ENCODE measurements at places on chromosomes 6 and 20.

DNA sequence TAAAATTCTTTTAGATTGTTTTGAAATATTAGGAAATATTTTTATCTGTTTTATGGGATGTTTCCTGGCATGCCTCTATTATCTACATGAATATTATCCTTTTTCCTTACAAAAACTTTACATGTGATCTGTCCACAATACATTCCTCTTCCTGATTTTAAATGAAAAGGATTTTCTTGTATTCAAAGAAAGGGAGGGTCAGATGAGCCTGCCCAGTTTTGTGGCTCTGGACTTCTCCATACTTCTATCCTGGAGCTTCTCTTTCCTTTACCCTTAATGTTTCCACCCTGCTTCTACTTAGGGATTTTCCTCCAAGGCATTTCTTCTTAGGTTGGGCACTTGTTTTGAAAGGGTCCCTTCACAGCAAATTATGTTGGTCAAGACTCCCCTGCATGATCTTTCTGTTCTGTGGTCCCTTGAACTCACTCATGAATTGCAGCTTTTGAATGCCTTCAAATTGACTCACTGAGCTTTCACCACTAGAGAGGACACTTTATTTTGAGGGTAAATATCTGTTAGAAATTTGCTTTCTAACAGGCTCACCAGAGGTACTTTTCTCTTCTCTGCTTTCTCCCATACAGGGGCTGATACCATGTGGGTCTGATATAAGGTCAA lies 104.9 kb downstream of the CENPW start:
- DNase-seq: no peak

DNA sequence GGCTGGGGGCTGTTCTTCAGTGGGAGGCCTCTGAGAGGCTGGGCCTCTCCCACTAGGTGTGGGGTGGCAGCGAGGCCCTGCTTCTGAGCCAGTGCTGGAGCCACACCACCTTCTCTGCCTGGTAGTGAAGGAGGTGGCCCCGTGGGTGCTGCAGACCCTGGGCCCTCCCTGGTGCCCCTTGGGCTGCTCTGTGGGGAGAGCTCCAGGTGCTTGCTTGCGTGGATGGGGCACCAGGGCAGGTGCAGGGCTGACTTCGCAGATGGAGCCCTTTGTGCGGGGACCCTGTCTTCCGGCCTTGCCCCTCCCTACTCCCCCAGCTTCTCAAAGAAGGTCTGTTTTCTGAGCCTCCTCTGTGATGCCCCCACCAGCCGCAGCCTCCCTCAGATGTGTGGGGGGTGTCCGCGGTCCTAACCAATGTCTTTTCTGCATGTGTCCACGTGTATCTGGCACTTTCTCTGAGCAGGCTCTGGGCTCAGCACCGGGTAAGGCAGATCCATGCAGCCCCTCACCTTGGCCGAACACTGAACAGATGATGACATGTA lies 17.2 kb upstream of the MYT1 start:
- no peak for DNase-seq

GRCh38 chr20:50958615-50959542 lies at the start of gene MOCS3:
Gene MOCS3, plus strand, starts transcription at chr20:50958818. Its CDS starts 25 bp downstream, at chr20:50958843.
- no peak for DNase-seq

- DNase-seq: no peak
These were observed 120.0 kb downstream of the SIM1 start for GRCh38 chr6:100344761-100345160.

GRCh38 chr6:39263303-39264037 lies 34.2 kb upstream of the KCNK5 start:
- no peak for DNase-seq

- DNase-seq: no peak
These were observed 5.5 kb upstream of the CHRNA4 start for GRCh38 chr20:63366390-63367365.

DNA sequence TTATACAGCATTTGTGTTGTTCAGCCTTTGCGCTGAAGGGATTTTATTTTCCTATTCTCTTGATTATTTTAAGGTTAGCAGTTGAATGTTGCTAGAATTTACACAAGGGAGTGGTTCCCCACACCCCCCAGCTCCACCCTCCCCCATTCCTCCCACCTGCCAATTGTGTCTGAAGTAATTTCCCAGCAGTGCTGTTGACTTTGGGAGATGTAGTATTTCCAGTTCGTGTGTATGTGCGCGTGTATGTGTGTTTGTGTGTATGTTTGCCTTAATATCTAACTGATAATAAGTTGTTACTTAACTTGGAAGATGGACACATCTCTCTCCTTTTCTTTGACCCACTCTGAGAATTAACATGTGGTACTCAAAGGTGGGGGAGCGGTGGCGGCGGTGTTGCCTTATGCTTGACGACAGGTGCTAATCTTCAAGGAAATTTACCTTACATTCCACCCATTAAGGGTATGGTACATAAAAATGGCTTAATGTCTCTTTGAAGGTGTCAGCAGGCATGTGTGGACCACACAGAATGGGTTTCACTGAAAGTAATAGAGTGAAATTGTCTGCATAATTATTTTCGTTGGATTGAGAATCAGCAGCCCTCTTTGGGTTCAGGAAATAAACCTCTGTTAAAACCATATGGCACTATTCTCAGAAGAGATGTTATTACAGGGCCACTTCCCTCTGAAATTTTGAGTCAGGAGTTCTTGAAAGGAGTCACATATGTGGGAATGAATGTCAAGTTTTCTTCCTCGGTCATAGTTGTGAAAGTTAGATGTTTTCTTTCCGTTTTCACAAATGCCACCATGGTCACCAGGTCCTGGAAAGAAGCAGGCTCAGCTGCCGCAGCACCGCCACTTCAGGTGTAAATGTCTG lies 95.6 kb upstream of the SUPT3H start:
- no peak for DNase-seq

- no peak for DNase-seq
These were observed 73.2 kb downstream of the AHI1 start for GRCh38 chr6:135424385-135424784.

GRCh38 chr20:54184071-54184470 lies 10.3 kb upstream of the CYP24A1 start:
- no peak for DNase-seq

DNA sequence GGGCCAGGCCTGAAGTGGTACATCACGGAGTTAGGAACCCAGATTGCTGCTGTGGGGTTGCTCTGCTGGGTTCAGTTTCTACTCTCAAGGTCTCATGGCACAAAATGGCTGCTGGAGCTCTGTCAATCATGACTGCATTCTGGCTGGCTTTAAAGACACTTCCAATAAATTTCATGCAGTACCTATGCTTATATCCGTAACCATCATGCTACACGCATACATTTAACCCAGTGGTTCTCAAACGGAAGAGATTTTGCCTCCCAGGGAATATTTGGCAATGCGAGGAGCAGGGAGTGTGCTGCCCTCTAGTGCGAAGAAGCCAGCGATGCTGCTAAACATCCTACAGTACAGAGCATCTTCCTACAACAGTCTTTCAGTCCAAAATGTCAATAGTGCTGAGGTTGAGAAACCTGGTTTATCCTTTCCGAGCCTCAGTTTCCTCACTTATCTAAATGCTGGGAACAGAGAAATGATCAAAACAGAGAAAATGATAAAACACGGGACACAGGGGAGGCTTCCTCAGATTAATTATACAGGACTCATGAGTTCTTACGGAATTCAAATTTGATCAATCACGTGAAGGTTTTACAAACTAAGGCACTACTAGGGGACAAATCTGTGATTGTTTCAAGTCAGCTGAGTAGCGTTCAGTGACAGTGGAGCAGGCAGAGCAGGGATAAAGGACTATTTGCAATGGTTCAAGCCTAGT lies 9.6 kb upstream of the SLC2A10 start:
- DNase-seq: no peak

DNA sequence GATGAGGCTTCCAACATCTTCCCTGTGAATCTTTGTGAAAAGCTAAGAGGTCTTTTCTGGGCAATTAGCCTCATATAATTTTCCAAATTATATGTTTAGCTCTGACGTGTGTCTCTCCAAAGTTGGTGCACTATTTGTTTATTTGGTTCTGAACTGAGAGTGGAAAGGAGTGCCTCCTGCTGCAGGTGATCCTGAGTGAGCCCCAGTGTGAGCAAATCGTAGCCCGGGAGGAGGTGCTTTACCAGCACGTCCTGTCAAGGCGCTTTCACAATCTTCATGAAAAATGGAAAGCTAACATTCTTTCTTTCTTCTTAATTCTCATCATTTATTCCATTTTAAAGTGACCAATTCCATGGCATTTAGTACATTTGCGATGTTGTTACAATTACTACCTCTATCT lies 231.9 kb downstream of the BMP2 start:
- no peak for DNase-seq

GRCh38 chr6:67630146-67630545 lies 1004.9 kb upstream of the ADGRB3 start:
- no peak for DNase-seq

DNA sequence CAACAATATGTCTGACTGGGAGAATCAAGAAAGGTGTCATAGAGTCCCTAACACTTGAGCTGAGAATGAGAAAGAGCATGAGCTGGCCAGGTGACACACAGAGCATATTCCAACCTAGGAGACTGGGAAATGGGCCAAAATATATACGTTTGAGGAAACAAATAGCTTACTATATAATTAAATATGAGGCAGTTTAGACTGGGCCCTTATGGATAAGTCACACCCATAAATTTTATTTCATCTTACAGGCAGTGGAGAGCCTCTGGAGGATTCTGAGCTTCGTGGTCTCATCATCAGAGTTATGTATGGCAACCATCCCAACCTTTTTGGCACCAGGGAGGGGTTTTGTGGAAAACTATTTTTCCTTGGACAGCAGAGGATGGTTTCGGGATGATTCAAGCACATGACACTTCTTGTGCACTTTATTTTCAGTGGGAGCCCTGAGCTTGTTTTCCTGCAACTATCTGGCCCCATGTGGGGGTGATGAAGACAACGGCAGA lies 12.9 kb upstream of the NQO2 start:
- no peak for DNase-seq

DNA sequence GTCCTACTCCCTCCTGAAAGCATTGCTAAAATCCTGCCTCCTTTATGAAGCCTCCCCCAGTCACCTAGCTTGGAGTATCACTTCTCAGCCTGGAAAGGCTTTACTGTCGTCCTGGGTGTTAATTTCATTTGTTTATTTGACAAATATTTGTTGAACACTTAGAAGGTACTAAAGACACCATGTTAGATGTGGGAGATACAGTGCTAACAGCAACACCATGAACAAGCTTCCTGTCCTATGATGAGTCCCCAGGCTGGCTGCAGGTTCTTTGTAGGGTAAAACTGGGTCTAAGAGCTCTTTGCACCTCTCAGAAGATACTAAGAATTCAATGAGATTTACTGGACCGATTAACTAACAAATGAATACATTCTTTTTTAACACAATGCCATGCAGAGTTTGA lies 109.2 kb upstream of the TMEM170B start:
- no peak for DNase-seq

DNA sequence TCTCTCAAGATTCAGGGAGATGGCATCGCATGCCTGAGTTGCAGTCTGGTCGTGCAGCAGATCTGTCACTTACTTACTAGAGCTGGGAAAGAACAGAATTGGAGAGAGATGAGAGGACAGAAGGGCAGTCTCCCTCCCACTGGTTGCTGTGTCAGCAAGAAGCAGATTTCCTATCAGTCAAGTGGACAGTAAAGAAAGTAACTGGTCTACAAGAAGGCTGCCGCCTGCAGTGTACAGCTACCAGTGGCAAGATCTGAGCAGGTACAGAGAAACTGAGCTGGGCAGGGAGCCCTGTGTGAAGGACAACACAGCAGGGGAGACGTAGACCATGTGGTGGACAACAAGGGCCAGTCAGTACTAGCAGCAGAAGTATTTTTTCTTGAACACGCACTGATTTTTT lies 49.5 kb upstream of the PCSK2 start:
- DNase-seq: no peak

DNA sequence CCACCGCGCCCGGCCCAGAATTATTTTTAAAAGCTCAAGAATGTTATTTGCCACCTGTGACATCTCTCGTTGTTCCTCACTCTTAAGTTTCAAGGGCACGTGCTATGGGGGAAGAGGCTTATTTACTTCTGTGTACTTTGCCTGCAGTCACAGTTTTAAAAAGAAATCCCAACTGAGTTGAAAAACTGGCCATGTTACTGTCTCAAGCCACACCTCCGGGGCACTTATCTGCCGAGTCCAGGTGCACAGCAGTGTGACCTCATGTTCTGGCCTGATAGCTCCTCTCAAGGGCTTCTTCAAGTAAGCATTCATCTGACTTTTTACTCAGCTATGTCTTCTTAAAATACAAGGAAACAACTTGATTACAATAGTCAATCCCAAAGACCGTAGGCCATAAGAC lies 34.5 kb downstream of the SHLD1 start:
- no peak for DNase-seq

DNA sequence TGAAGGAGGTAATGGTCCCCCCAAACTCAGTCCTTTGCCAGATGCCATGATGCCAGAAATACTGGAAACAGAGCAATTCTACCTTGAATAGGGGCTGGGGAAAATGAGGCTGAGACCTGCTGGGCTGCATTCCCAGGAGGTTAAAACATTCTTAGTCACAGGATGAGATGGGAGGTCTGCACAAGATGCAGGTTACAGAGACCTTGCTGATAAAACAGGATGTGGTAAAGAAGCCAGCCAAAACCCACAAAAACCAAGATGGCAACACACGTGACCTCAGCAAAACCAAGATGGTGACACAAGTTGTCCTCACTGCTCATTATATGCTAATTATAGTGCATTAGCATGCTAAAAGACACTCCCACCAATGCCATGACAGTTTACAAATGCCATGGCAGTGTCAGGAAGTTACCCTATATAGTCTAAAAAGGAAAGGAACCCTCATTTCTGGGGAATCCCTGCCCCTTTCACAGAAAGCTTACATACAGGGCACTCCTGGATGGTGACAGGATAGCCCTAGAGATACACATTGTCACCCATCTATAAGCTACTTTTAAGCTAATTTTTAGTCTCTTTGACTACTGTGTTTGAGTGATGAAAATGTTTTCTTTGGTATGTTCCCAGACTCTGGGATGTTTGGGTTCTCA lies 979.7 kb downstream of the TBC1D32 start:
- no peak for DNase-seq

GRCh38 chr6:68637071-68637470 lies 2.0 kb downstream of the ADGRB3 start:
- no peak for DNase-seq

DNA sequence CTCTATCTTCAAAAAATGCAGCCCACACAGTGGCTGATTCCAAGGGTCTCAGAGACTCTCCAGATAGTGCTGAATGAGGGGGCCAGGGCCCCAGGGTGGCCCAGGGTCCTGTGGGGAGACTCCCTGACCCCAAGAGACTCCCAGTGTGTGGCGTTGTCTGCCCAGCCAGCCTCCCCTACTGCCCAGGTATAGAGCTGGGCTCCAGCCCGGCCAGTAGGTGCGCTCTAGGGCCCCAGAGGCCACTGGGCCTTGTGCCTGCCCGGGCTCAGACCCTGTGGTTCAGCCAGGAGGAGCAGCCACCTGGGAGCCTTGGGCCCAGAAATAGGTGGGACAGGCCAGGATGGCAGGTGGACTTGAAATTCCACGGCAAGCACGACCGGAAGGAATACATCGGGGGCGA lies 30.3 kb upstream of the GATA5 start:
- DNase-seq: no peak

GRCh38 chr6:10278746-10279145 lies 136.1 kb downstream of the TFAP2A start:
- no peak for DNase-seq

GRCh38 chr6:41663568-41663967 lies 25.3 kb downstream of the MDFI start:
- DNase-seq: no peak

- DNase-seq: no peak
These were observed 75.4 kb upstream of the TMEM244 start for GRCh38 chr6:129936329-129937165.
